ENCODE measurements at places on chromosomes 7 and 10.

DNA sequence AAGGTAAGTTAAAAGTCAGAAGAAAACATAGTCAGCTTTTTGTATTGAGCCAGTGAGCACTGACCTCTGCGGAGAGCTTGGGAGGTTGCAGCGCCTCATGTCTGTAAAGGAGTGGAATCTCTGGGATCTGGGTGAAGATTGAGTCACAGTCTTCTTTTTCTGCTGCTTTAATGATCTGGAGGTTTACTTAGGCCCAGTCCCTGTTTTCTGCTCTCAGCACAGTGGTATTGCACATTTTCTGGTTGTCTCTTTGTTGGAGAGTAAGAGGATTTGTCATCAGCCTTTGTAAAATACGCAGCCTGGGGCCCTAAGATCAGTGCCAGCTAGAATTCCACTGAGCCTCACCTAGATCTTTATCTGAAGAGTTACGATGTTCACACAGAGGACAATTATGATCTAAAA, 58.3 kb upstream of the GJD4 start:
- DNase-seq, result no peak

- no peak for DNase-seq
Observed at GRCh38 chr7:108589874-108590273, 20.2 kb downstream of the DNAJB9 start.

GRCh38 chr7:100681491-100682227, 8.1 kb downstream of the GNB2 start:
- no peak for DNase-seq

DNA sequence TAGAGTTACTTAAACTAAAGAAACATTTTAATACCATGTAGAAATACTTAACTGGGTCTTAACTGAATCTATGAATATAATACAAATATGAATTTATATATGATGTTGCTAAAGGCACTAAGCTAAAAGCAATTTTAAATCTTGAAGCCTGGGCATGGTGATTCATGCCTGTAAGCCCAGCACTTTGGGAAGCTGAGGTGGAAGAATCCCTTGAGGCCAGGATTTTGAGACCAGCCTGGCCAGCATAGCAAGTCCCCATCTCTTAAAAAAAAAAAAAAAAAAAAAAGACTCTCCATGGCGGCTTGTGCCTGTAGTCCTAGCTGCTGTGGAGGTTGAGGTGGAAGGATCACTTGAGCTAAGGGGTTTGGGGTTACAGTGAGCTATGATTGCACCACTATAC, 95.3 kb downstream of the CCSER2 start:
- DNase-seq, result no peak

DNA sequence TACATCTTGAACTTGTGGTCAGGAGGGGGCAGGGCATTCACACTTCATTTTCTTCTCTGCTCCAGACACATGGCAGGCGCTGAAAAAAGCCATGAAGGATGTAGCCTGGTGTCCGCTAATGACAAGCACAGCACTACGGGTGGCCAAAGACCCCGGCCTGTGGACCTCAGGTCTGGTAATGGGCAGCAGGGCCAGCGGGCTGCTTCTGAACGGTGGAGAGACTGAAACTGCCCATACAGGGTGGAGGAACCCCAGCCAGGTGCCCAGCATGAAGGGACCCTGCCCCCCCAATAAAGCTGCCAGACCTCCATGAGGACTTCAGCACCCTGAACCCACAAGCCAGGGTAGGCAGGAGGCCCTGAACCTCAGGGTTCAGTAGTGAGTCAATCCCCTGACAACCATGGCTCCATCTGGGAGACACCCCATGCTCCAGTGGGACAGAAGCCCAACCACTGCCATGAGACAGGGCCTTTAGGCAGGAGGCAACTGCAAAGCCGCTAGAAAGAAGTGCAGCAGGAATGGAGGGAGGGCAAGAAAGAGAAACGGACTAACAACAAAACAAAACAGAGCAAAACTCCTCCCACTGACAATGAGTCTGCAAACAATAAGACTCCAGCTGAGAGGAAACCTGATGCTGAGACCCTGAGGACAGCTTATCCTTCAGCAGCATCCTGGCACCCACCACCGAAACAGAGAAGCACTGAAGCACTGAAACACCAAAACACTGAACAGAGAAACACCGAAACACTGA, 140.2 kb upstream of the PPP2R2D start:
- DNase-seq, result no peak
